Fibroblast of lung (primary cell): ENCODE measurements at places on chromosomes 1 and 21.

DNA sequence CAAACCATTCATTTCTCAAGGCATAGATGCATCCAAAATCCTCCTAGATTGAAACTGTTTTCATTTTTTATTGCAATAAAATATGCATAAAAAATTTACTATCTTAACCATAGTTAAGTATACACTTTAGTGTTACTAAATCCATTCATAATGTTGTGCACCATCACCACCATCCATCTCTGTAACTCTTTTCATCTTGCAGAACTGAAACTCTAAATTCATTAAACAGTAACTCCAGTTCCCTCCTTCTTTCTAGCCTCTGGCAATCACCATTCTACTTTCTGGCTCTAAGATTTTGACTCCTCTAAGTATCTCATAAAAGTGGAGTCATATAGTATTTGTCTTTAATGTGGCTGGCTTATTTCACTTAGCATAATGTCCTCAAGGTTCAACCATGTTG, 236.8 kb downstream of the SMYD3 start:
- no peak for DNase-seq

DNA sequence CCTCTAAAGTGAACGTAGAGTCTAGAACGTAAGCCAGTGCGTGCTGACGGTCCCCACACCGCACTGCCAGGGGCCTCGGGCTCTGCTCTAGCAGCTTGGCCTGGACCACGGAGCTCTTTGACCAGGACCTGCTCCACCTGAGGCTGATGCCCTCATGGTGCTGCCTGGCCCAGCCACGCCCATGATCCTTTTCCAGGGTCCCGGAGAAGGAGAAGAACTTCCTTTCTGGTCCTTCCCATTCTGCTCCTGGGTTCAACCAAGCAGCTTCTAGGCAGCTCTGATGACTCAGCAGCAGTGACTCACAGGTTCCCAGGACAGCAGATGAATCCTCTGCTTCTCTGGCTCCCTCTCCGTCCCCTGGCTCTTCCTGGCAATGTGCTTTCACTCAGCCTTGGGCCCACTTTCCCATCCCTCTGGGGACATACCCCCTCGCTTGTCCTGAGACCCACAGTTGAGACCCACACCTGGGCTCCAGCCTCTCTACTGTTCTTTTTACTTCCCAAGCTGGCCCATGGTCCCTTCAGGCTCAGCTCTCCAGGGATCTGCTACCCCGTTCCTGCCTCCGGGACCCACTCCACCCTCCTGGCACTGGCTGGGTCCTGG, 246.3 kb upstream of the RAB4A start:
- peak; percentile 85 for DNase-seq

DNA sequence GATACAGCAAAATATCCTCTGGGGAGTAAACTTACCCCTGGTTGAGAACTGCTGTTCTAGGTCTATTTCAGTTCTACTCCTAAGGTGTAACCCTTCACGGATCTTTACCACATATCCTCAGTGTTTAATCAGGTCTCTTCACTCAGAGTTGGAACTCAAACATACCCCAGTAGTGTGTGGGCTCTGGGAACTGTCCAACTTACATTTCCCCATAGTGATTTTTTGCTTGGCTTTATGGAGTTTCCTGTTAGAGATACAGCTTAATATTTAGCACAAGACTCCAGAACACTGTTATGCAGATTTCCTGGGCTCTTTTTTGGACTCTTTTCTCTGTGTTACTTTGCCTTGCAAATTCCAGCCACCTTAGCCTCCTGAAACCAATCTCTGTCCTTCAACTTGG, 26.7 kb upstream of the LIN9 start:
- DNase-seq: no peak

DNA sequence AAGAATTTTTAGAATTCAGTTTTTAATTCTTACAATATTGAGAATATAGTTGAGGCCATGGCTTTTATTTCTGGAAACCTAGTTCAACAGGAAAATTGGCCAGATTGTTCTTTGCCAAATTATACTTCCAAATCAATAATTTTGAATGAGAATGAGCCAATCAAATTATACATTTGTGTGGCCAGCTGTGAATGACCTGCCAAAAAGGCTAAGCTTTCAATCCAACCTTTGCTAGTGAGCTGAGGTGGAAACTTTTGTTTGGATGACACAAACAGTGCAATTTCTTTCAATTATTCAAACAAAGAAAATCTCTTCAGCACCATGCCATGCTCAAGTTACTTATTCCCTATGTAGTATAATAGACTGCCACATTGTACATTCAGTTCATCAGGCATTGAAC, 167.8 kb downstream of the PATJ start:
- no peak for DNase-seq

- no peak for DNase-seq
These were observed 211.1 kb downstream of the LRRC40 start for GRCh38 chr1:69994241-69994640.

DNA sequence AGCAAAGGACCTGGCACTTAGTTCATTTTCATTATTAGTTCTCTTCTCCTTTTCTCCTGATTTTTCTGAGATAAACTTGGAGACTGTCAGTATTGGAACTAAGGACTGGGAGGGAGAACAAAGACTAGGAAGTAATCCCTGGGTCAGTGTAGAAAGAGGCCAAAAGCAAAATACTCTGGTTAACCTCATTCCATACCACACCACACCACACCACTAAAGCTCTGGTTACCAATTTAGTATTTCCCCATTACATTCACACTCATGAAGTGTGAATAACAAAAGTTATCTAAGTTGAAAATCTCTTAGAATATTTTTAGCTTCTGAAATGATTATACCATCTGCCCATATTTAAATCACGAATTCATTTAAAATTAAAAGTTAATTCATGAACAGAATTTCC, 68.9 kb upstream of the DMRTA2 start:
- no peak for DNase-seq

- no peak for DNase-seq
These were observed 725.2 kb downstream of the PTPRU start for GRCh38 chr1:29961293-29962059.

DNA sequence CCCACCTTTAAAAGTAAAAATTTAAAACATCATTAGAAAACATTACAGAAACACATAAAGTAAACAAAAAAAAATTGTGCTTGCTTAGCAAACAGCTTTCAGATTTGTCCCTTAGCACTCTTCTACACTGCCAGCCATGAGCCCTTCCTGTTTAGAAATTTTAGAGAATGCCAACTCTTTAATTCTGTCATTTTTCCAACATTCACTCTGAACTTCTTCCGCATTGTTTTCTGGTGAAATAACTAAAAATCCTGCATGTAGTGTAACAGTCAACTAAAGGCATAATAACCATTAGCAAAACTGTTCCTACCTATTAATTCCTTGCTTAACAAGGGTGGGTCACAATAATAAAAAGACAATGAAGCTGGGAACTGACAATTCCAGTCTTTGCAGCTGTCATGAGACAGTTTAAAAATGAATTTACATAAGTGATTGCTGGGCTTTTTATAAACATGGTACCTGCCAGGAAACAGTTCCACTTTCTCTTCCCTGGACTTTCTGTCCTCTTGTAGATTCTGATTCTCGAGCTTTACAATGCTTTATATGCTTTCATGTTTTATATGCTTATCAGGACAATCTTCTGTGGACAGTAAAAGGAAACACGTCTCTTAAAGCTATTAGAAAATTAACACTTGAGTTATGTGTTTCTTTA, 19.0 kb downstream of the GNG12 start:
- DNase-seq: peak; percentile 55
